ENCODE measurements at places on chromosomes 6 and 20.
A peak's percentile ranks its signal among the peaks of the same experiment; 100 is the strongest.

DNA sequence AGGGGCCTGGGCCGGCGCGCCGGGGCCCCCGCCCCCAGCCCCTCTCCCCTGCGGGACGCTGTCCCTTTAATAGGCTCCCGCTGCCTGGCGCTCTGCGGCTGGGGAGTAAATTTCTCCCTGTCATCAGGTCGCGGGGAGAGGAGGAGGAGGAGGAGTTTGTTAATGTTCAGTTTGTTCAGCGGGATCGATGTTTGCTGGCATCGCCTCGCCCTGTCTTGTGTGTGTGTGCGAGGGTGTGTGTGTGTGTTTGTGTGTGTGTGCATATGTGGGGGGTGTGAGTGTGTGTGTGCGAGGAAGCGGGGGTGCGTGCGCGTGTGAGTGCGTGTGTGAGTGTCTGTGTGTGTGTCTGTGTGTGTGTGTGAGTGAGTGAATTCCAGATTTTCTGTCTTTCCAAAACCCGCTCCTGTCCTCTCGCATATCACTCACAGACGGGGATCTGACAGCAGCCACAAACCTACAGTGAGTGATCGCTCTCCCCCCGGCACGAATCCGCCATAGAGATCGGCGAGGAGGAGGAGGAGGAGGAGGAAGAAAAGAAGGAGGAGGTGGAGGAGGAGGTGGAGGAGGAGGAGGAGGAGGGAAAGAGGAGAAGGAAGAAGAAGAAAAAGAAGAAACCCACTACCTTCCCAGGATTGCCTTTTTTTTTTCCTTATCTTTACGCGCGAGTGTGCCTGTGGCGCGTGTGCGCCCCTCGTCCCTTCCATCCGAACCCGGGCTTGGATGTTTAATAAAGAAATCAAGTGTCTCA is at the start of gene TSHZ2:
TSHZ2 (plus strand) TSS at position 169 of the 748 bp plus-strand sequence. CDS start 936 bp downstream, outside the sequence.
- peak; percentile 15 for DNase-seq

DNA sequence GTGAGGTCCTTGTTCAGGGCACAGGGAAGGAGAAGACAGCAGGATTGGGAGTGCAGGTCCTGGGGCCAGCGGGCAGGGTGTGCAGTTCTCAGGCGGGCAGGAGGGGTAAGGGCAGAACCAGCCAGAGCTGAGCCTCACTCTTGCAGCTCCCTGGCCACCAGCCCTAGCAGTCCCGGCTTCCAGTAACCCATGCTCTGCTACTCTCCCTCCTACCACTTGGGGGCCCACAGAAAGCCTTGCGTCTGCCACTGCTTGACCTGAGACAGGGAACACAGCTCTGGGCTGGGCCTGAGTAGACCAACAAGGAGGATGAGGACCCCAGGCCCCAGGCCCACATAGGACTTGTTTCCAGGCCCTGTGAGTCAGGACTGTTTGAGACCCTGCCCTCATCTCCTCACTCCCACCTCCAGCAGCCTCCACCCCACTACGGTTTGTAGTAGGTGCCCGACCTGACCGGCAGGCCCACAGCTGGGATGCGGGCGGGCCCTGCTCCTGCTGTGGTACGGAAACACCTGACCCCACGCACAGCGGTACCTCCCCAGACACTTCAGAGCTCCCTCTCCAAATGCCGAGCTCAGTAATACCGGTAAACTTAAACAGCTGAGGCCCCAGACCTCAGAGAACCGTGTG is 39.2 kb downstream of the KCNK5 start:
- DNase-seq = no peak

- no peak for DNase-seq
These were observed 344.7 kb downstream of the CDH4 start for GRCh38 chr20:61596687-61597330.

GRCh38 chr20:4802023-4802422 is 80.3 kb downstream of the PRND start:
- no peak for DNase-seq

- no peak for DNase-seq
These were observed 17.5 kb downstream of the C20orf173 start for GRCh38 chr20:35511814-35512420.

DNA sequence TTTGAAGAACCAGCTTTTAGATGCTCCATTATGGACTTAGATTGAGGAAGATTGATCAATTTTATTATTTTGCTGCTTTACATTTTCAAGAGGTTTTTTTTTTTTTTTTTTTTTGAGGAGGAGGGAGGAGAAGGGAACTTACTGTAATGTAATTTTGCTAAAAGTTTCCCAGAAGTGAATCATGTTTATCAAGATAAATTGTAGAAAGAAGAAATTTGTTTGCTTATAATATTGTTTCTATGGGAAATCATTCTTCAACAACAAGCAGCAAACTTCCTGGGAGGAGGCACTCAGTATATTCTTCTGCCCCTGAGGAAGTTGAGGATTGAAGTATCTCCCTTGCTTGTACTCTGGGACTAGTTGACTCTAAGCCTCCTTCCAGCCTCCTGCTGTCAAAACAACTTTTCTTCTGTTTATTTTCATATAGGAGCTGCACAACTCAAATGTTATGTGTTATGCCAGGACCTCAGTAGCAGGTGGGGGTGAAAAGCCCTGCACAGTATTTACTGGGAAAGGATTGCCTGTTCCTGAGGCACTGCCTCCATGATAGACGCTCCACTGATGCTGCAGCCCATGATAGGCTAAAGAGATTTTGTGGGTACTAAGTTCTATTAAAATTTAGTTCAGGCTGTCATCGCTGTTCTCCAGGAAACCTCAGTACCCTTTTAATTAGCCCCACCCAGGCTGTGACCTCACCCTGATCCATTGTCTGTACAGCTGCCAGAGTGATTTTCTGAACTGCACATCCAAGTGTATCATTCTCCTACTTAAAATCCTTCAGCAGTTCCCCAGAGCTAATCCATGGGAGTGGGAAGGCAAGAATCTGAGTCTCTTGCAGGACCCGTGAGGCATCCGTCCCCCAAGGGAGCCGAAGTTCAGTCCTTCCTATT is 51.9 kb downstream of the CARMIL1 start:
- no peak for DNase-seq

DNA sequence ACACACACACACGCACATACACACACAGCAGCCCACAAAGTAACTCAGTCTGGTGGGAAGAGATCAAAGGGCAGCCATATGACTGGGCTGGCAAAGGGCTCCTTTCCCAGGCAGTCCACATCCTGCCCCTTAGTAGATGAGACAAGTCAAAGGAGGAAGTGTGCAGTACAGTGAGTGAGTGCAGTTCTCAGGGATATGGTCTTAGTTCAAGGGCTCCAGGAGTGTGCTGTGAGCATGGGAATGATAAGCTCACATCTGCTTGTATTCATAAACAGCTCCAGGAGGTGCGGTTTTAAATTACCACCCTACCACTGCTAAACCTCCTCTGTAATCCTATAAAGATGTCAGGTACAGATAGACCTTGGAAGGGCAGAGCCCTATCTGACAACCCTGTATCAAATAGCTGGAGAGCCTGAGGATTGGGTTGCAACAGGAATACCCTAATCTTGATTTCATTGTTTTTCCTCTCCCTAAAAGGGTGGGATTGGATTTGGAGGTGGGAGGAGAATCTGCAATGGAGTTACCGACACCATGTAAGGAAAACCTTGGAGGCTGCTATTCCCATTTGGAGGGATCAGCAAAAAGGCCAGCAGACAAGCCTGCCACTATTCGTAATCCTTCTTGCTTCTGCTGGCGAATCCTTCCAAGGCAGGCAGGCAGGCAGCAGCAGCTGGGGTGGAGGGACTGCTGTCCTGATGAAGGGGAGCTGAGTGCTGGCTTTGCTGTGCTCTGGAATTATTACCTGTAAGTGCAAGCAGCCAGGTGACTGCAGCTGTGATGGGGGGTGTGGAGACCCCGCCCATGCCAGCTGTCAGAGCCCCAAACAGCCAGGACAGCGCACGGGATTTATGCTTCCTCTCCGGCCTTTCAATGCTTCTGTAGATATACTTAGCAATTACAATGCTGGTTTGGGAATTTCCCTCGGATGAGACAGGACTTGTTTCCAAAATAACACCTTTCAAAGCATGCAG is 342.7 kb downstream of the PRL start:
- DNase-seq = no peak

GRCh38 chr6:52361414-52361944 is 472 bp upstream of the PAQR8 start:
- DNase-seq = peak; percentile 3

GRCh38 chr6:100880853-100881706 is at the start of gene ASCC3:
Gene ASCC3, minus strand, starts transcription at chr6:100881329. Its CDS starts 13,332 bp downstream, at chr6:100867997.
- peak; percentile 87 for DNase-seq

DNA sequence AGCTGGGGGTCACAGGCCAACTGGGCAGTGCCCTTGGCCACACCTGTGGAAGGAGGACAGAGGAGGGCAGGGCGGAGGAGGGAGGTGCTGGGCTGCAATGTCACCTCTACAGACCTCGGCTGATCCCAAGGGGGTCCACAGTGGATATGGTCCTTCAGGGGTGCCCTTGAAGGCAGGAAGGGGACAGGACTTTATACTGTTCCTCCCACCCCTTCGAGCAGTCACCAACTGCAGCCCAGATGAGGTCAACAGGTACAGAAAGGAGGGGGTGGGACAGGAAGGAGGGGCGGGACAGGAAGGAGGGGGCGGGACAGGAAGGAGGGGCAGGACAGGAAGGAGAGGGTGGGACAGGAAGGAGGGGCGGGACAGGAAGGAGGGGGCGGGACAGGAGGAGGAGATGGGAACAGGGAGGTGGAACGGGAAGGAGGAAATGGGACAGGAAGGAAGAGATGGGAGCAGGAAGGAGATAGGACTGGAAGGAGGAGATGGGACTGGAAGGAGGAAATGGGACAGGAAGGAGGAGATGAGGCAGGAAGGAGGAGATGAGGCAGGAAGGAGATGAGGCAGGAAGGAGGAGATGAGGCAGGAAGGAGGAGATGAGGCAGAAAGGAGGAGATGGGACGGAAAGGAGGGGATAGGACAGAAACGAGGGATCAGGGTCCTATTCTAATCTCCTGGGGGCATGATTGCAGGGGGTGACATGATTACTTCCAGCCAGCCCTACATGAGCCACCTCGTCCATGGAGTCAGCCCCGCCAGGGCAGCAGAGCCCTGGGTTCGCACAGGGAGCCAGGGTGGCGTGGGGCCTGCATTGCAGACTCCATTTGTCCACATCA is 19.4 kb upstream of the MRGBP start:
- DNase-seq = no peak

GRCh38 chr20:62642666-62643520 is 590 bp downstream of the SLCO4A1 start:
- DNase-seq = peak; percentile 33

DNA sequence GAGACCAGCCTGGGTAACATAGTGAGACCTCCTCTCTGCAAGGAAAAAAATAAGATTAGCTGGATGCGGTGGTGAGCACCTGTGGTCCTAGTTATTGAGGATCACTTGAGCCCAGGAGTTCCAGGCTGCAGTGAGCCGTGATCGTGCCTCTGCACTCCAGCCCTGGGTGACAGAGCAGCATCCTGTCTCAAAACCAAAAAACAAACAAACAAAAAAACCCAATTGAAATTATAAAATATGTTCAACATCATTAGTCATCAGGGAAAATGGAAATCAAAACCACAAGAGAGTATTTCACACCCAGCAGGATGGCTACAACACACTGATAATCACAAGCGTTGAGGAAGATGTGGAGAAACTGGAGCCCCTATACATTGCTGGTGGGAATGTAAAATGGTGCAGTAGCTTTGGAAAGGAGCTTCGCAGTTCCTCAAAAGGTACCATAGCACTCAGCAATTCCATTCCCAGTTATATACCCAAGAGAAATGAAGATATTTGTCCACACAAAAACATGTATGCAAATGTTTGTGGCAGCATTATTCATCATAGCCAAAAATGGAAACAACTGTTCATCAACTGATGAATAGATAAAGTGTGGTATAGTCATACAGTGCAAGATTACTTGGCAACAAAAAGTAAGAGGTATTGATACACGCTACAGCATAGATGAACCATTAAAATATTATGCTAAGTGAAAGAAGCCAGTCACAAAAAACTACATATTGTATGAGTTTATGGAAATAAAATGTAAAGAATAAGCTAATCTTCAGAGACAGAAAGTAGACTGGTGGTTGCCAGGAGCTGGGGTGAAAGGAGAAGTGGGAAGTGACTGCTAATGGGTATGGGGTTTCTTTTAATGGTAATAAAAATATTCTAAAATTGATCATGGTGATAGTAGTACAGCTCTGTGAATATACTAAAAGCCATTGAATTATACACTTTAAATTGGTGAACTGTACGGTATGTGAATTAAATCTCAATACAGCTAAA is 38.7 kb upstream of the RIPOR2 start:
- DNase-seq = peak; percentile 34

- no peak for DNase-seq
These were observed 41.6 kb downstream of the IBTK start for GRCh38 chr6:82205930-82206392.

- no peak for DNase-seq
These were observed 230.0 kb upstream of the CHD6 start for GRCh38 chr20:41848180-41848579.

DNA sequence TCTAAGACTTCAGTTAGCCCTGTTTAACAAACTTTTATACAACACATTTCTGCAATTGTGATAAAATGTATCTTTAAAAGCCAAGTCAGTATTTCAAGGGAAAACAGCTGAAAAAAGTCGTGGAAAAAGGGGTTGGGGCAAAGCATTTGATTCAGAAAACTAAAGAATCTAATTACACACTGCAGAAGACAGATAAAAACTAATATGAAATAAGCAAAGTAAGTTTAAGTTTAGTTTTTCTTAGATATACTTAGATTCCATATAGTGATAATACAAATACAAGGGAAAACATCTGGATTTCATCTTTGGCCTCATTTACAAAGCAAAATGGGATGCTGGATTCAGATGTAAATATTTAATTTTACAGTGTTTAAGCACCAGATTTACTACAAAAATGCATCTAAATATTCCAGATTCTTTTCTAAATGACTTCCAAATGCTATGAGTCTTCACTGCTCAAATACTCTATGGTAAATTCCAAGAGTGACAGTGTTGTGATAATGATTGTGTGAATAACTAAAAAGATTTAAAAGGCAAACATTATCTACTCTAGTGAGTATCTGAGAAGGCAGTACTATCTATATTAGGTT is 1.5 kb upstream of the ADNP start:
- DNase-seq = no peak

GRCh38 chr20:39851459-39851858 is 837.6 kb downstream of the MAFB start:
- DNase-seq = no peak

- no peak for DNase-seq
These were observed 181.1 kb downstream of the RPS12 start for GRCh38 chr6:132995432-132995831.

DNA sequence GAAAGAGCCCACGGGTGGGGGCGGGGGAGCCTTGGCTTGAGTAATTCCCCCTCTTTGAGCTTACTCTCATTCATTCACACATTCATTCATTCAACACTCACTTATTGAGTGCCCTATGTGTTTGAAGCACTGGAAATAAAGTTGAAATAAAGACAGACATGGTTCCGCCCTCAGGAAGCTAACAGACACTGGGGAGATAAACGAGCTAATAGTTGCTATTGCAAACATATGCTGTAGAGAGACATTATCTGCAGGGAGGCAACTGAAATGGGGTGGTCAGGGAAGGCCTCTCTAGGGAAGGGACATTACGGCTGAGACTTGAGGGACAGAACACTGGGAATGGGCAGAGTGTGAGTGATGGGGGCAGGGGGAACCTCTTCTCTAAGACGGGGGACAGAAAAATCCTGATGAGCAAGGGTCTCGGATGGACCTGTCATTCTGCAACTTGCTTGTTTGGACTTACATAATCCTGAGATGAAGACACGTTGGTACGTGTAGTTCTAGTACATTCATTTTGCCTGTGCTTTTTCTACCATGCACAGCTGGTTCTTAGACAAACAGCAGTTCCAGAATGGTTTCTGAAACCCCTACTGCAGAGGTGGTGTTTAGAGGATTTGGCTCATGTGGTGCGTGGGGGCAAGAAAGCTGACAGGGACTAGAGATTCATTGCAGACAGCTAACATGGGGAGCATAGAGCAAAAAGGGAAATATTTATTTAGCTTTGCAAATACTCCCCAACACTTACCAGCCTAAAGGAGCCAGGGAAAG is 71.1 kb upstream of the BLCAP start:
- no peak for DNase-seq

Data from activated T-helper 9 cell treated with anti-CD3 and anti-CD28 coated beads, Interleukin-2, amount 50 U/mL, for 16 hours (primary cell).